ENCODE measurements at places on chromosomes 5 and 9. TPM values are rescaled to one million over a fixed set of nuclear protein-coding genes. Genes with fewer than 3 reads are reported as not detected.

SLC36A2 gene
- total RNA-seq, result not detected

PCDHB3 gene
- not detected for total RNA-seq

ZFP2 gene
- 0.65 TPM for total RNA-seq

FOXD4L3 gene
- not detected for total RNA-seq

ADGRV1 gene
- 0.15 TPM for total RNA-seq

FBP2 gene
- not detected for total RNA-seq

WDR38 gene
- total RNA-seq, result not detected

All from epithelial cell of umbilical artery (primary cell).